ENCODE measurements at places on chromosomes 16 and 17. TPM values are rescaled to one million over a fixed set of nuclear protein-coding genes. Genes with fewer than 3 reads are reported as not detected.

GRCh38 chr17:78351449-78352006 is 8.3 kb downstream of the SOCS3 start:
- peaks cover 39% of the 10 kb centered on the region for H3K4me1 ChIP-seq
- no peaks in the 10 kb centered on the region for H3K36me3 ChIP-seq
- no peaks in the 10 kb centered on the region for H3K27me3 ChIP-seq

DNA sequence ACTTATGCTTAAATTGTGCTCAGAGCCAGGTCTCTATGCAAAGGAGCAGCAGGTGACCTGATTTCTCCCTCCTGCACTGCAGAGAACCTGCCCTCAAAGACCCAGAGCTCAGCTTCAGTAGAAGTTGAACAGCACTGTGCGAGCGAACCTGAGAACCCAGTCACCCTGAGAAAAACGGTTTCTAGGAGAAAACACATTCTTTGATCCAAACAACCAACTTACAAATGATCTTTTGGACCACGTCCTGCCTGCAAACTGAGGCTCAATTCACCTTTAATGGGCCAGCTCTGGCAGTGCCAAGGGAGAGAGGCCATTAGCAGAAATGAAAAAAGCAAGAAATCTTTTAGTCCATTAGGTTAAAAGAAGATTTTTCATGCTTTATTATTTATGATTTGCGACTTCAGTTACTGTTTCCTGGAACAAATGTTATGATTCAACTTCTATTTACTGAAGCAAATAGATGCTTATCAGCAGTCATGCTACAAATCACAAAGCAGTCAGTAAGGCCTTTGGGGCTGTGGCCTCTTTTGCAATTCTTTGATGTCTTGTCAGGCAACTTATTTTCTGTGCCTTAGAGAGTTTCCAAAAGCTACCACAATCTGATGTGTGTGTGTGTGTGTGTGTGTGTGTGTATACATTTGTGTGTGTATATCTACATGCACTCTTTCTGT is 65.7 kb upstream of the LRRC37A3 start:
- no peak overlapping the region for H3K4me3 ChIP-seq
- H3K4me1 ChIP-seq: no peaks in the 10 kb centered on the region
- H3K36me3 ChIP-seq: no peaks in the 10 kb centered on the region
- H3K27me3 ChIP-seq: no peaks in the 10 kb centered on the region
- peak overlapping the region; percentile 80 for H3K27ac ChIP-seq

- no peaks in the 10 kb centered on the region for H3K27me3 ChIP-seq
- no peak overlapping the region for H3K27ac ChIP-seq
- no peaks in the 10 kb centered on the region for H3K36me3 ChIP-seq
- H3K4me3 ChIP-seq: no peak overlapping the region
Measured at GRCh38 chr17:57372156-57372555, 115.8 kb downstream of the MSI2 start.

DNA sequence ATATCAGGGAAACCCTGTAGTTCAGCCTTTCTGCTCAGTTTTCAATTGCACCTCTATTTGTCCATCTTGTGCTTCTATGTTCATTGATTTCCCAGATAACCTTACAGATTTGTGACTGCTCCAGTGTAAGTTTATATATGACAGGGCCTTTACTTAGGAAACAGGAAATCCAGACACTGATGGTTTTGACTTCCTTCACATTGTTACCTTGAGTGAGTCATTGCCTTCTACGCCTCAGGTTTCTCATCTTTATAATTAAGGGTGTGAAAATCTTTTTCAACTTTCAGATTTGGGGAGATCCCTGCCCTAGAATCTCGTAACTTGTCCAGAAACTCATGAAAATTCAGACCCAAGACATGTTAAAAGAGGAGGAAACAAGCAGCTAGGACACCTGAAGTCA is 342.4 kb upstream of the TBX2 start:
- H3K4me1 ChIP-seq: no peaks in the 10 kb centered on the region
- no peak overlapping the region for H3K27ac ChIP-seq
- no peaks in the 10 kb centered on the region for H3K36me3 ChIP-seq
- H3K27me3 ChIP-seq: no peaks in the 10 kb centered on the region
- DNase-seq: no peak

- no peak for DNase-seq
- H3K27me3 ChIP-seq: no peaks in the 10 kb centered on the region
- no peaks in the 10 kb centered on the region for H3K4me1 ChIP-seq
- H3K27ac ChIP-seq: no peak overlapping the region
- H3K4me3 ChIP-seq: no peak overlapping the region
Measured at GRCh38 chr16:66095676-66096075, 270.8 kb upstream of the CDH5 start.

DNA sequence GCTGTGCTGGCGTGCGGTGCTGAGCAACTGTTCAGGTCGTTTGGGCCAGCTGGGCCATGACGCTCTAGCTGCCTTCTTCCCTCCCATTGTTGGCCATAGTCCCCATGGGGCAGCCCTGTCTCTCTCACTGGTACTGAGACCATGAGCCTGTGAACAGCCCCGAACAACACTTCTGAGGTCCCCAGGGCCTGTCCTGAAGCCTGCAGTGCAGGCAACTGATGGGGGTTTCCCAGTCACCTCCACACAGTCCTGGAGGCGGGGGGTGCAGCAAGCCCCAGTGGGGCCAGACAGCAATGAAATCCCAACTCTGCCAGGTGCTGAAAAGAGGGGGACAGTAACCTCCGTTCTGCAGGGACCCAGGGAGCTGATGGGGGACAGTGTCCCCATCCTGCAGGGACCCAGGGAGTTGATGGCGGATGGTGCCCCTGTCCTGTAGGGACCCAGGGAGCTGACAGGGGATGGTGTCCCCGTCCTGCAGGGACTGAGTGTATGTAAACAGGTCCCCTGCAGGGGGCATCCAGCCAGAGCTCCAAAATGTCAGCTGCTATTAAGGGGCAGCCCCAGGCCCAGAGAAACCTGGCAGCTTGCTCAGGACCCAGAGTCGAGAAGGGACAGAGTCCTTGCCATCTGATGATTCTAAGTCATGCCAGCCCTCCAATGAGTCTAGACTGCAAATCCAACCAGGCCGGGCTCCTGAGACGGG is 30.4 kb downstream of the ENGASE start:
- H3K27ac ChIP-seq: no peak overlapping the region
- no peak overlapping the region for H3K4me3 ChIP-seq
- no peaks in the 10 kb centered on the region for H3K36me3 ChIP-seq
- H3K27me3 ChIP-seq: peaks cover 46% of the 10 kb centered on the region
- DNase-seq: no peak

PRM3 gene
- not detected for total RNA-seq

TPSAB1 gene
- total RNA-seq: 33.7 TPM

PRR35 gene
- total RNA-seq: not detected

DECR2 gene
- 148 TPM for total RNA-seq

CCDC40 gene
- total RNA-seq: 1.9 TPM

CHST5 gene
- total RNA-seq: 41.4 TPM
